Hematopoietic multipotent progenitor cell treated with erythropoietin and hydrocortisone succinate and interleukin-3 and kit ligand, for 6 days (in vitro differentiated cells): ENCODE measurements at places on chromosomes 6 and 20.

- no peak for DNase-seq
Observed at GRCh38 chr6:35177596-35177995, 36.2 kb upstream of the SCUBE3 start.

- DNase-seq = no peak
Observed at GRCh38 chr20:47950124-47950912, 165.0 kb upstream of the SULF2 start.

GRCh38 chr6:41477572-41477971 lies 68.6 kb upstream of the FOXP4 start:
- no peak for DNase-seq

DNA sequence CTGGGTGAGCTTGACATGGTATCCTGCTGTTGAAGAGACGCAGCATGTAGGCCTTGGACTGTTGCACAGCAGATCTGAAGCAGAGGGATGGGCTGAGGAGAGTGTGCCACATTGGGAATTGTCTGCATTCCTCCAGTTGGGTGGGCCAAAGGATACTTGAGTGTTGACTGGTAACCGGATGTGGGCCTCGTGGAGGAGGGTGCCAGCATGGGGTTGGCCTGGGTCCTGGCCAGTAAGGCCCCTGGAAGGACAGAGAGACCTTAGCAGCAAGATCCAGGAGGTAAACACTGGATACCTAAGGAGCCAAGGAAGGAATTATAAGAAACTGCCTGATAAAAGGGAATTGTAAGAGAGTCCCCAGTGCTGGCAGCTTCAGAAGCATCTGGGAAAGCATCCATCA lies 76.9 kb downstream of the FIG4 start:
- no peak for DNase-seq

- DNase-seq = no peak
Observed at GRCh38 chr20:60302875-60303274, 344.7 kb downstream of the CDH26 start.

GRCh38 chr6:48067886-48068277 lies 43.1 kb downstream of the PTCHD4 start:
- DNase-seq = no peak

- no peak for DNase-seq
Observed at GRCh38 chr6:12339022-12339421, 48.9 kb downstream of the EDN1 start.

DNA sequence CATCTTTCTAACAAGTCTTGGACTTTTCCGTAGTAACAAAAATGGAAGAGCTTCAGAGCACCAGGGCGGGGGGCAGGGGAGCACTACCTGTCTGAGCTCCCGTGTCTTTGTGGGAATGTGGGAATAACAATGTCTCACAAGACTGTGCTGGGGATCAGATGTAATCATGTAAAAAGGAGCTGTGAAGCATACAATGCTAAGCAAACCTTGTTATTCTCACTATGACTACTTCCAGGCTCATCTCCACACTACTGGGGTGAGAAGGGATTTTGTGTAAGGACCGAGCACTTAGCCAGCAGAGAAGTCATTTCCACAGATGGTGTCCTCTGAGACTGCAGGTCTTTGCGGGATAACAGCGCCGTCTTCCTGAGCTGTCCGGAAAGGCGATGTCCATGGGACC lies 27.1 kb downstream of the PRR18 start:
- no peak for DNase-seq

DNA sequence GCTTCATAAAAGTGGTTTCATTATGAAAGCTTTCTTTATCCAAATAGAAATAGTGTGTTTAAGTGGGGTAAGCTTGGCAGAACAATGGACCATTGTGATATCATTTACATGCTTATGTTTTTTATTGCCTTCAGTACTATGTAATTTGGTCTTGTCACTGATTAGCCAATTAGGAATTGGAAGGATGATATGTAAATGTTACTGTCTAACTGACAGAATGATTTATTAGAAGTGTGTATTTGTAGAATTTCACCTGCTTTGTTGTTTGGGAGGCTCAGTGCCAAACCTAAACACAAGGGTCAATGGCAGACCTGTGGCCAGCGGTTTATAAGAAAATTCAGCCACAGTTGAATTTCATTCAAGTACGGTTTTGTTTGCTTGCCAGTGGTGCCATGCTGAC lies 39.0 kb downstream of the AIG1 start:
- no peak for DNase-seq

GRCh38 chr6:83518816-83519480 lies 6.6 kb downstream of the PRSS35 start:
- no peak for DNase-seq

DNA sequence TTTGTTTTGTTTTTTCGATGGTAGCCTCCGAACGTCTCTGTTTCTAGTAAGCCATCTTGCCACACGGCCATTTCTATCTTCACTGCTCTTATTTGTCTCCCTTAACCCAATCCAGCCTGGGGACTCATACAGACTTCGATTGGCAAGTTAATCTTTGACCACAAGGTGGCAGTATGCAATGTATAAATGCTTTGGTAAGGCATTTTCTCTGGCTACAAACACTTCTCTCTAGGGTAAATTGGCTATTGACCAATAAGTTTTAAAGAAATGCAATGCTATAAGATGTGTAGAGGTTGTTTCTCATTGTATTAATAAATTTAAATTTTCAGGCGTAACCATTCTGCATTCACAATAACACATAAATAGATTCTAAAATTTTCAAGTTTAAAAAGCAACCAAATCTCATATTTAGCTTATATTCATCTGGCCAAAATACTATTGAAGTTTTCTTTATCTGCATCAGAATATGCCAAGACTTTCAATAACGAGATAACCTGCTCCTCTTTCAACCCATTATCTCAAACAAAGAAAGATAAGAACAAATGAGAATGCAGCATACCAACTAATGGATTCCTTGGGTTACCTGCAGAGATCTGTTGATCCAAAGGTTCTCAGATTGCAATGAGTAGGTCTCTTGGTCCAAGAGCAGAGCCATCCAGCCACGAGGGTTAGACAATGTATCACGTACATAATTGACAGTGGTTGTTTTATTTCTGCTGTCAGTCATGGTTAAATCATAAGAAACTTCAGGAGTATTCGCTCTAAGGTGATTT lies 231.9 kb downstream of the PKHD1 start:
- peak; percentile 90 for DNase-seq

DNA sequence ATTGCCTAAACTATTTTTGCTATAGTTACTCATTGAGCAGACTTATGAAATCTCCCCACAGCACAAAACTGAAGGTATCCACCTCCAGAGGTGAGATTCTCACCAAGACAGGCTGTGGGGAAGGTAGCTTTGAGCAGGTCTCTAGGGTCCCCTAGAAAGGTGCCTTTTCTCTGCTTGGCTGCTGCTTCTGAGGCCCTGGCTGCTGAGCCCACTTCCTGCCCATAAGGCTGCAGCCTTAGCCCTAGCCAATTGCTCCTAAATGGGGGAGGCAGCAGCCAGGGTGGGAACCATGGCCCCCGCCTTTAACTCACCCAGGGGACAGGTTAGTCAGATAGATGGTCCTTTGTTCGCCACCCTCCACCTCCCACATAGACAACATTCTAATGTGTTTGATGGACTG lies 3.6 kb downstream of the NT5E start:
- DNase-seq = no peak

- no peak for DNase-seq
Observed at GRCh38 chr20:63167026-63167917, 48.7 kb downstream of the YTHDF1 start.

GRCh38 chr6:138622967-138623366 lies 123.7 kb upstream of the NHSL1 start:
- no peak for DNase-seq

DNA sequence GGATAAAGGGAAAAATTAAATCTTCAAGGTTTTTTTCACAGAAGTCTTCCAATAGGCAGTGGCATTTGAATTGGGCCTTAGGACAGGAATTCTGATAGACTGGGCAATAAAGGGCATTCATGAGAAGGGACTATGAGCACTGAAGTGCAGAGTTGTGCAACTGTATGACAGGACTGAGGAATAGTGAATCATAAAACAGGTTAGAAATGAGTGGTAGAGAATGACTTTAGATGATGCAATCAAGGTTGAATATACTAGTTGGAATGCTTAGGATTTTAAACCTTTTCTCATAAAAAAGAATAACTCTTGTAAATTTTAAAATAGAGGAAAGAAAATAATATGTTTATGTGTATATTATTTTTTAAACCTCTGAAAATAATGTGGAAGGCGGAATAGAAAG lies 944.7 kb downstream of the PHF3 start:
- no peak for DNase-seq

DNA sequence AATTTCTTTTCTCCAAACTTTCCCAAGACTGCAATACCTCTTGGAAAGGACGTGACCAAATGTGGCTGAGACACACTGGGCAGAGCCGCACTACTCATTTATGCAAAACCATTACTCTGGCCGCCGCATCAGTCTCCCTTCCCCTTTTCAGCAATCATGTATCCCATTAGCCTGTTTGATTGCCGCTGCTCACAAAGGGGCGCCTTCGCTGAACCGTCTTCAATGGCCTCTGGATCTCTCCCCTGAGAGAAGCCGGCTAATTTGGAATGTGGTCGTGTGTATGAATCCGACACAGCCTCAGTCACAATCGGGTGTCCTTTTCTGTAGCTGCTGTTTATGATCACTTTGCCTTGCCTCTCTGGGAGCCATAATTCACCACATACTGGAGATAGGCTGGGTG lies 361.1 kb downstream of the ZFAND3 start:
- DNase-seq = no peak

DNA sequence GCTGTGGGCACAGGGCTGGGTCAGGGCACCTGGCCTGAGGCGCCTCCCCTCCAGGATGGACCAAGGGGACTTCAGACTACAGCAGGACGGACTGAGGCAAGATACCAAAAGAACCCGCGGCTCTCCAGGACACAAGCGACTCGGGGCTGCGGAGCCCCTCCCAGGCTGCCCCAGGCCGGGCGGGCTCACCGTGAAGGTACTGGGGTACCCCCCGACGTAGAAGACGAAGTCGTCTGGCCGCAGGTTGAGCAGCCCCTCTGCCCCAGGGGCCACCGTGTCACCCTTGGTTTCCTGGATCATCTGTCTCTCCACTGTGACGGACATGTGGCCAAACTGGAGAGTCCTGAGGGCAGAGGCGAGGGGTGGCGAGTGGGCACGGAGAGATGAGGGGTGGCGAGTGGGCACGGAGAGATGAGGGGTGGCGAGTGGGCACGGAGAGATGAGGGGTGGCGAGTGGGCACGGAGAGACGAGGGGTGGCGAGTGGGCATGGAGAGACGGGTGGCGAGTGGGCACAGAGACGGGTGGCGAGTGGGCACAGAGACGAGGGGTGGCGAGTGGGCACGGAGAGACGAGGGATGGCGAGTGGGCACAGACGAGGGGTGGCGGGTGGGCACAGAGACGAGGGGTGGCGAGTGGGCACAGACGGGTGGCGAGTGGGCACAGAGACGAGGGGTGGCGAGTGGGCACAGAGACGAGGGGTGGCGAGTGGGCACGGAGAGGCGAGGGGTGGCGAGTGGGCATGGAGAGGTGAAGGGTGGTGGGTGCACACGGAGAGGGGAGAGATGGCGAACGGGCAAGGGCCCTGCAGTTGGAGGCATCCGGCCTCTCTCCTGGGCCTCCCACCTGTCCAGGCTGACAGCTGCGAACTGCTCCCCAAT lies 10.9 kb downstream of the ADRM1 start:
- DNase-seq = no peak

GRCh38 chr6:112806163-112806865 lies 459.2 kb downstream of the RFPL4B start:
- DNase-seq = no peak

DNA sequence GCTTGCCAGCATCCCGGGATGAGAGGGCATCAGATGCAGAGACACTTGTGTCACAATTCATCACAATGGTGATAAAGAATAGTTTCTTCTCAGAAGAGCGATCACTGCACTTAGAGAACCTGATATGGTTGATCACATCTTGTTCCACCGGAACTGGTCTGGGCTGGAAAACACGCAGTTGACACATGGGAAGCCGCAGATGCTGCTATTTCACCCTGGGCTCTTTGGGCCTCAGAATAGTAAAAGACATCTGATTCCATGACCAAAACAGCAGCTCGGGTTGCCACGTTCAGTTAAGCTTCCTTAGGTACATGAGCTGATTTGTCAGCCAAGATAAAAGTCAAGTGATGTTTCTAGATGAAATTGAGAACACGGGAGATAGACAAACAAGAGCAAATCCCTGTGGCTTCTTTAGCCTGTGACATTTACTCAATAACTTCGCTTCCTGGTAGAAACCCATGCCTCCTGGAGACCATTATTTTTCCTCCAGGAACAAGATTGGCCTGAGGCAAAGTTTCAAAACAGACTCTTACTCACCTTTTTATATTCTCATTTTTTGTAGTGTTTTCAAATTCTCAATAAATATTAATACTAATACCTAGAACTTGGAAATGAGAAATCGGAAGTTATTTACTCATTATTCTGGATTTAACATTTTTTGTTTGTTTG lies 59.4 kb downstream of the TRMT6 start:
- DNase-seq = no peak

DNA sequence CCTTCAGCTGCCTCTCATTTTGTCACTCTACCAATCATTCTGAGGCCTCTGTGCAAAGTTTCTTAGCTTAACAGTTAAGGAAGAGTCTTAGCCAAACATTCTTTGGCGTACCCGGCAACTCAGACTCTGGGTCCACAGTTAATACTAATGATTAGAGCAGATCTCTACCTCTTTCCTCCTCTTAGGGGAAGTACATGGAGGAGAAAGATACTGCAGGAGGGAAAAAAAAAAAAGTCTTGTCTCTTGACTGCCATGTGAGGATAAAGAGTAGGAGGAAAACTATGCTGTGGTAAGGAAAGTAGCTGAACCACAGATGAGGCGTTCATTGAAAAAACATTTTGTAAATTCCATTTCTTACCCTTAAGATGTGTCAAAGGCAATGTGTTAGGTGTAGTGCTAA lies 44.0 kb upstream of the MARCKS start:
- DNase-seq = no peak

GRCh38 chr20:24245094-24245493 lies 224.3 kb upstream of the SYNDIG1 start:
- DNase-seq = no peak

DNA sequence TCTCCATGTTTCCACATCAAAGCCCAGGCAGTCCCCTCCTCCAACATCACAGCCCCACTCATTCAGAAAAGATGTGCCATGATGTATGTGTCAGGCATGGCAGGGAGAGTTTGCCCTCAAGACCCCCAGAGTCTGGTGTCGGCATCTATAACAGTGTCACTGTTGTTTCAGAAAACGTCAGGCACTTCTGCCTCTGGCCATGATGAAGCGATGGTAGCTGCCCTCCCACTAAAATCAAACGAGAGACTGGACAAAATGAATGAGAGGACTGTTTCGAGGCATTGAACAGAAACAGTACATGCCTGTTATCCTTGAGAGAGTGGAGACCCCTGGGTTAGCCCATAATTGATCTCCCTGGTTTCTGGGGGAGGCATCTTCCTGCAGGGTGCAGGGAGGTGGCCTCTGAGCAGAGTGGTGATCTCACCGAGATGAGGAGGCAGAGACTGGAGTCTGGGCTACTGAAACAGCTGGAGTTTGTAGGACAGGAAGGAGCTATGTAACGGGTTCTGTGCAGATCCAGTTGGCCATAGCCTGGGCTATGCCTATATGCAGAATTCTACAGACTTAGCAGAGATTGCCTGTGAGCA lies 144.5 kb downstream of the SYCP2 start:
- no peak for DNase-seq
